Fibroblast of pulmonary artery (primary cell): ENCODE measurements at places on chromosomes 7 and 10.

DNA sequence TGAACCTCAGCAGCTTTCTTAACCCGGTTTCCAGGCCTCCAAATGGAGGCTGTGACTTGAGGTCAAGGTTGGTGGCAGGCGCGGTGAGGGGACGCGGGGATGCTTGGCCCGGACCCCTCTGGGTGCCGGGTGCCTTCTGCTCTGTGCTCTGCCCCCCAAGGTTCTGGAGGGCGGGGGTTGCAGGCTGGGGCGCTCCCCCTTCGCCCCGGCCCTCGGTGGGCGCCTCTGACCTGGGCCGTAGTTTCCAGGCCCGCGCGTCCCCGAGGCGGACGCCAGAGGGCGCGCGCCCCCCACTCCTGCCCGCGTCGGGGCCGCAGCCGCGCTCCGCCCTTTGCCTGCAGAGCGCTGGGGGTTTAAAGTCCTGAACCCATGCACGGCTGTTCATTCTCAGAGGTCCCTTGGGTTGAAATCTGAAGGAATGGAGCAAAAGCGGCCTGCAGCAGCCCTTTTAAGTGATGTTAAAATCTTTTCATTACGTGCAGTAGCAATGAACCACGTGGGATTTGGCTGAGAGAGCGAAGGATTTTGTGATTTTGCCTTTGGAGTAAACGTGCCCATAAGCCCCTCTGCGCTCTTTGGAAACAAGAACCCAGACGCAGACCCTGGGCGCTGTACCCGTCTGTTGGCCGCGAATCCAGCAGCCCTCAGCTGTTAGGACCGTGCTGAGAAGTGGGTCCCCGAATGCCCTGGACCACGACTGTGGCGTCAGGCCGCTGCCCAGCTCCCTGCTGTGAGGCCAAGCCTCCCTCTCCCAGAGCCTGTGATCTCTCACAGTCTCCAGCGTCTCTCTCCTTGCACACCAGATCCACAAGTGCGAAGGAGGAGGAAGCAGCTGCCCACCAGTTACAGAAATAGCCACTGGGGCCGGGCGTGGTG lies 135.0 kb downstream of the ACTR3B start:
- peak; percentile 1 for DNase-seq

GRCh38 chr7:91570560-91570959 lies 306.3 kb downstream of the FZD1 start:
- DNase-seq = no peak

DNA sequence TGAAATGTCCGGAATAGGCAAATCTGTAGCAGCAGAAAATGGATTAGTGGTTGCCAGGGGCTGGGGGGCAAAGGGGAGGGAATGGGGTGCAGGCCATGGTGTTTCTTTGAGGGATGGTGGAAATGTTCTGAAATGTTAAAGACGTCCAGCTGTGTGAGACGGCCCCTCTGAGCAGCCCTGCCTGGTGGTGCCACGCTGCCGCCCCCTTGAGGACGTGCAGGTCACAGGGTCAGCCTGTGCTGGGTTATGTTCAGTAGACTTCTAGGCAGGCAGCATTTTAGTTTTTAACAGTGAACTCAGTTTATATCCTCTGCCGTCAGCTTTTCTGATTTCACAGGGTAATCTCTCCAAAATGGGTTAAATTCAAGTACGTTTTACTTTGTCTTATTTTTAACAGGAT lies 9.4 kb downstream of the NUB1 start:
- DNase-seq = no peak

DNA sequence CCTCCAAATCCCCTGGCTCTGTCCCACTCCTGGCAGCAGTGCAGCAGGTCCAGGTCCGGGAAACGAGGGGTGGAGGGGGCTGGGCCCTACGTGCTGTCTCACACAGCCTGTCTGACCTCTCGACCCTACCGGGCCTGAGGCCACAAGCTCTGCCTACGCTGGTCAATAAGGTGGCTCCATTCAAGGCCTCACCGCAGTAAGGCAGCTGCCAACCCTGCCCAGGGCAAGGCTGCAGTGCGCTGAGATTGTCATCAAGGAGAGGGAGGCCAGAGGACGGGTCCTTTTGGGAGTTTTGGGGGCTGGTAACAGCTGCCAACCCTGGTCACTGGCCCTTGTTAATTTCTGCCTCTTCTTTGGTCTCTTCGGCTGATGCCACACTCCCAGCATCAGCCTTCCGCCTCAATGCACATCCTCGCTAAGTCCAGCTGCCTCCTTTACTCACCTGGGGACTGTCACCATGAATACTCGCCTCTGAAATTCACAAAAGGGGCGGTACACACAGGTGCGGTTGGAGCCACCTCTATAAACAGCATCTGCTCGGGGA lies 3.5 kb downstream of the EPO start:
- DNase-seq = no peak

DNA sequence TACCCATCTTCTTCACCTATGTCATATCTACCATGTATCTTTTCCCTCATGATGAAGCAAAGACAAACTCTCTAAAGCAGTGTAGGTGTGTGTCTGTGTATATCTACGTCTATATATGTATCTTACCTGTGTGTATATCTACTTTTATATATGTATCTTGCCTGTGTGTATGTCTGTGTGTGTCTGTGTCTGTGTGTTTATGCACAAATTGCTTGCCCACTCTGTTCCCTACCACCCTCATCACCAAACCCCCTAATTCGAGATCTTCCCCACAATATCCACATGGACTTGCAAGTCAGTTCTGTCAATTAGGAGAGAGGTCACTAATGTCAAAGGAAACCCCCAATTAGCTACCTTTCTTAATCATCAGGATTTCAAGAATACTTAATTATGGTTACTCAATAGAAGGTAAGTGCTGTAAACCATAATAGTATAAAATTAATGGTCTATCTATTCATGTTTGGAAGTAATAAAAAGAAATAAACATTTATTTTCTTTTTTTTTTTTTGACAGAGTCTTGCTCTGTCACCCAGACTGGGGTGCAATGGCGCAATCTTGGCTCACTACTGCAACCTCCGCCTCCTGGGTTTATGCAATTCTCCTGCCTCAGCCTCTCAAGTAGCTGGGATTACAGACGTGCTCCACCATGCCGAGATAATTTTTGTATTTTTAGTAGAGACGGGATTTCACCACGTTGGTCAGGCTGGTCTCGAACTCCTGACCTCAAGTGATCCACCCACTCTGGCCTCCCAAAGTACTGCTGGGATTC lies 43.6 kb downstream of the ANKRD61 start:
- peak; percentile 17 for DNase-seq

GRCh38 chr10:114336823-114337509 lies 67.3 kb downstream of the AFAP1L2 start:
- no peak for DNase-seq

GRCh38 chr7:76294344-76295024 lies 8.0 kb upstream of the HSPB1 start:
- DNase-seq = peak; percentile 97

- DNase-seq = no peak
Measured at GRCh38 chr7:27611059-27611458, 51.6 kb downstream of the HIBADH start.

DNA sequence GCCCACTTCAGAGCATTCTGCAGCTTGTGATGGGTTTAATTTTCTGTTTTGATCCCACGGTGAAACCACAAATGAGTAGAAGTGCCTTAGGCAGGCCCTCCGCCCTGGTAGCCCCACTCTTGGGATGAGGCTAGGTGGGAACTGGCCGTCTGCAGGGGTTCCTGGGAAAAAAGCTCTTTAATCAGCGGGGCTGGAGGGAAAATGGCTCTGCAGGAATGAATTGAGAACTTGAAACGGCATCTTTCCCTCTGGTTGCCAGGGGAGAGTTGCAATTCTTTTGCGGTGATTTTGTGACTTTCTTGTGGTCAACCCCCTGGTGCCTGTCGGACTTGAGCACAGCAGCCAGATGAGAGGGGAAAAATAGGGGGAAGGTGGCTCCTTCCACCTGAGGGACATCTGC lies 32.7 kb downstream of the COL26A1 start:
- no peak for DNase-seq

DNA sequence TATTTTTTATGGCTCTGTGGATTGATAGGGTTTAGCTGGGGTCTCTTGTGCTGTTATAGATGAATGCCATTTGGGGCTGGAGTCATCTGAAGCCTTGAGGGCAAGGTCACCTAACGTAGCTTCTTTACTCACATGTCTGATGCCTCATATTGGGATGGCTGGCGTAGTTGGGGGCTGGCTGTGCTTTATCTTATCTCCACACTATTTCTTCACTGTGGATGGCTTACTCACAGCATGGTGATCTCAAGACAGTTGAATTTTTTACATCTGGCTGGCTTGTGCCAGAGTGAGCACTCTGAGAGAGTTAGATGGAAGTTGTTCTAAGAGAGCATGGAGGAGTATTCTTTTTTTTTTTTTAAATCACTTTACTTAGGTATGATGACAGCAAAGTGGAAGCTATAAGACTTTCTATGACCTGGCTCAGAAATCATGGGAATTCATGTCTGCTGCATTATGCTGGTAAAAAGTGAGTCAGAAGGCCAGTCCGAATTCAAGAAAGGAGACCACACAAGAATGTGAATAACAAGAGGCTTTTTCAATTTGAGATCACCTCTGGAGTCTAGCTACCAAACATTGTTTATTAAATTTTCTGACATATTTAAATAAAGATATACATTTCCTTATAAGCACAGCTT lies 252.4 kb upstream of the TPK1 start:
- DNase-seq = no peak

- peak; percentile 44 for DNase-seq
Measured at GRCh38 chr10:70715853-70716795, 43.8 kb downstream of the ADAMTS14 start.

GRCh38 chr10:33353334-33353733 lies 18.9 kb upstream of the NRP1 start:
- DNase-seq = no peak

DNA sequence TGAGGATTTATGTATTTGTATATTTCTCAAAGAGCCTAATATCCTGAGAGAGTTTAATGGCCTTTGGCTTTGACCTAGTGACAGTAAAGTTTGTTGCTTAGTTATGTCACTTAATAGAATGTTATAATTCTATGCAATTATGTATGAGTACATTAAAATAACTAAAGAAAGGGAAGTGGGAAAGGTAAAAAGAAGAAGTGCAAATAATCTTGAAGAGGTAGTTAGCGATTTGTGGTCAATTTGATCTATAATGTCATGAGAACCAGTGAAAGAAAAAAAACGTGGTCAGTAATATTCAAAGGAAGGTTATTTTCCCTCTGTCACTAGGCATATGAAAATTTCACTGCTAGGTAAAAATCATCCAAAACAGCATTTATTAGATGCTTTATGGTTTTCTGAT lies 143.4 kb upstream of the LSM8 start:
- DNase-seq = no peak

- peak; percentile 21 for DNase-seq
Measured at GRCh38 chr7:30146127-30146612, 11.4 kb downstream of the MTURN start.

DNA sequence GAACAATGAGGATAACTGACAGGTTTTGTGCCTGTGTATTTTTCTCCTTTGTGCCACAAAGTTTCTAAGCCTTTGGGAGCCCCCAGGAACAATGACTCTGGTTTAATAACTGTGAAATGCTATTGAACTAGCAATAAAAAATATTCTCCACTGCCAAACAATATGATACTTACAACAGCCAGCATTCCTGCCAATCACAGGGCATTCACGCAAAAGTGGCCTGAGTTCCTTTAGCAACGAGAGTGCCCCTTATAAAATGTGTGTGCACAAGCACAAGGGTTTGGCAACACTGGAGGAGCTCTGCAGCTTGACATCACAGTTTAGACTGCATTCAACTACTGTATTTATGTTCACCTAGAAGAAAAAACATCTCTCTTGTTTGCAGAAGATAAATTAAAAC lies 412.9 kb upstream of the NFE2L3 start:
- no peak for DNase-seq

- DNase-seq = peak; percentile 85
Measured at GRCh38 chr10:60646966-60647796, 131.1 kb upstream of the CDK1 start.

- peak; percentile 70 for DNase-seq
Measured at GRCh38 chr10:22854935-22855421, 72.9 kb upstream of the ARMC3 start.

GRCh38 chr10:118672766-118673715 lies 77.6 kb upstream of the PRLHR start:
- no peak for DNase-seq

DNA sequence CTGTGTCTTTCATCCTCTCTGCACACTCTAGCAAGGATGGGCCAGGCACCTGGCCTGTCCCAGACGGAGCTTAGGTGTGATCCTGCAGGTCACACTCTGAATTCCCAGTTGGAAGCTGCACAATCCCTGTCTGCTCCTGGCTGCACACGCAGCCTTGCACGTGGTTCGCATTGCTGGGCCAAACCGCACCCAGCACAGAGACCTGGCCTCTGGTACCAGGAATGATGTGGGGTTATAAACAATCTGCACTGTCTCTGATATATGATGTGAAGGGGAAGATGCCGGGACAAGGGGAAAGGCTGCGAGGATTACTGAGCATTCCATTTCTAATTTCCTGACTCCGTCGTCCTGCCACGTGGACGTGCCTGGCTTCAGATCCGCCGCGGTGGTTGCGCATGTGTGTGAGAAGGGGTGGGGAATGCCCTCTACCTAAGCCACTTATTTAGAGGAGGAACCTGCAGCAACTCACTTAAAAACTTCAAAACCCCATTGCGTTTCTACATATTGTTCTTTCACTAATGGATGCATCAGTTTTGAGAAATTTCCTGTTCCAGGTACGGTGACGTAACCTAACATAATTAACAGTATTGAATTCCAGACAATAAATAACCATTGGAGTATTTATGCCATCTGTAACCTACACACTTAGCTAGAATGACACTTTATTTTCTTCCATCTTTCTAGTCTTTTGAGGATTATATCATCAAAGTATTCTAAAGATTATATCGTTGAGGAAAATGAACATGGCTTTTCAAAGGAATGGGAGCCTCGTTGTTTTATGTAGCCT lies 559.7 kb upstream of the MGMT start:
- DNase-seq = no peak

DNA sequence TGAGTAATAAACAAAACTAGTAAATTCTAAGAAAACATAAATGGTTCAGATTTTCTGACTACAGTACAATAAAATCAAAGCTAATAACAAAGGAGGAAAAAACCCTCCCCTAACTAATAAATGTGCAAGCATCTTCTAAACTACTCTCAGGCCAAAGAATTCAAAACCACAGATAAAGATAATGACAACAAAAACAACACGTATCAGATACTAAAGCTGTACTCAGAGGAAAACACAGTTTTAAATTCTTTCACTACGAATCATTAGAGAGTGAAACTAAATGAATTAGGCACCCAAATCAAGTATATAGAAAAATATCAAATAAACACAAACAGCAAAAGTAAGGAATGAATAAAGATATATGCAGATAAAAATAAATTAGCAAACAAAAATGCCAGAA lies 200.9 kb downstream of the TEX36 start:
- peak; percentile 0 for DNase-seq

DNA sequence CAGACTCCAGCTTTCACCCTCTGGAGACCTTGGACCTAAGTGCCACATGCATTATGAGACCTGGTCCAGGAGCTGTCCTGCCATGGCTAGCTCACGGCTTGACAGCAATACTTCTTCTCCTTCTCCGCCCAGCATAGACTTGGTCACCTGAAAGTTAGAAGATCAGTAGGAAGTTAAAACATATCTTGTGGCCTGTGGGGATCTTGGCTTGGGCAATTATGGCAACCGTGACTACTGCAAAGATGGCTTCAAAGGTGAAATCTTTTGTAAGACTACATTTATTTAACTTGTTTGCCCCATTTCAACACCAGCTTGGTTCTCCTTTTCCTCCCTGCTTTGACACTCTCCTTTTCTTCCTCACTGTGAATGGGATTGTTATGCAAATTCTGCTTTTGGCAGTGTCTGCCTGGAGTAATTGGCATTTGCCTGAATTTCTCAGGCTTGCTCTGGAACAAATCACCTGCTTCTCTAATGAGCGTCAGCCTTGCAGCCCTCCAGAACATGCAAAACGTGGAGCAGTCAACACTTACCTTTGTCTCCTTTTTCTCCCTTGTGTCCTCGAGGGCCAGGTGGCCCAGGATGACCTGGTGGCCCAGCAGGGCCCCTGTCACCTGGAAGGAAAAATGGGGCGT lies 53.4 kb downstream of the COL17A1 start:
- DNase-seq = no peak
